ENCODE measurements at places on chromosomes 1 and 21.

- no peak for DNase-seq
Measured at GRCh38 chr1:62181532-62181931, 13.1 kb upstream of the L1TD1 start.

DNA sequence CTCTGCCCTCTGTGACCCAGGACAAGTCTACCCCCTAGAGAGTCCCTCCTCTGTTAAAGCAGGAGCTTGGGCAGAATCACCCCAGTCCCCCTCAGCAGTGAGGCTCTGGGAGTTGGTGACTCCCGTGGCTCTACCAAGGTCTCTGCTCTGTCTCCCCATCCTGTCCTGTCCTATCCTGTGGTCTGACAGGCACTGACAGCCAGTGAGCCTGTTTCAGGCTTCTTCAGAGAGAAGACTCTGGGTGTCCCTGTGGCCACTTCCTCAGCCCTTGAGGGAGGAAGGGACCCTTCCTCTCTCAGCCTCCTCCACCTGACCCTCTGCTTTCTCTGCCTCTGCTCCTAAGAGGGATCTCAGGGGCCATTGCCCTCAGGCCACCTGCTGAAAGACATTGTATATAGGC is 148.7 kb downstream of the FCRL5 start:
- DNase-seq = no peak

GRCh38 chr1:155171836-155172731 is 1.0 kb downstream of the KRTCAP2 start:
- DNase-seq = no peak

DNA sequence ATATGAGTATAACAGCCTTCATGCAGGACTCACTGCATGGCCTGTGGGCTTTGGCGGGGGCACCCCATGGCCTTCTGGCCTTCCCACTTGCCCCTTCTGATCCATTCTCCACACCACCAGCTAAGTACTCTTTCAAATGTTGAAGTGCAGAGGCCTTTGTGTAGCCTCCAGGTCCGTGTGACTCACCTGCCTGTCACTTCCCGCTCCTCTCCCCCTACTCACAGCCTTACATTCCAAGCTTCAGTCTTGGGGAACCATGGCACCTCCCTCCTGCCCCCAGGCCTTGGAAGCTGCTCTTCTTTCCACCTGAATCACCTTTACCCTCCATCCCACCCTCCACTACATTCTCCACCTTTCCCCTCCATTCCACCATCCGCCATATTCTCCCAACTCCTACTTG is 69.6 kb downstream of the PGM1 start:
- DNase-seq = no peak

DNA sequence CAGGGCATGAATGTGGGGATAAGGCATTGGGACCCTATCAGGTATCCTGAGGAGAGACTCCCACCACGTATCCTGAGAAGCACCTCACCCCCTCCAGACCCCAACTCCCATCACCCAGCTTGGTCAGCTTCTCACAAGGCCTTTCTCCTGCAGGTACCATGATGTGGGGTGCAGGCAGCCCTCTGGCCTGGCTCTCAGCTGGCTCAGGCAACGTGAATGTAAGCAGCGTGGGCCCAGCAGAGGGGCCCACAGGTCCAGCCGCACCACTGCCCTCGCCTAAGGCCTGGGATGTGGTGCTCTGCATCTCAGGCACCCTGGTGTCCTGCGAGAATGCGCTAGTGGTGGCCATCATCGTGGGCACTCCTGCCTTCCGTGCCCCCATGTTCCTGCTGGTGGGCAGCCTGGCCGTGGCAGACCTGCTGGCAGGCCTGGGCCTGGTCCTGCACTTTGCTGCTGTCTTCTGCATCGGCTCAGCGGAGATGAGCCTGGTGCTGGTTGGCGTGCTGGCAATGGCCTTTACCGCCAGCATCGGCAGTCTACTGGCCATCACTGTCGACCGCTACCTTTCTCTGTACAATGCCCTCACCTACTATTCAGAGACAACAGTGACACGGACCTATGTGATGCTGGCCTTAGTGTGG is 1.3 kb downstream of the GPR3 start:
- DNase-seq = no peak

- DNase-seq = no peak
Measured at GRCh38 chr21:37552496-37553029, 186.0 kb downstream of the DYRK1A start.

- DNase-seq = no peak
Measured at GRCh38 chr1:44847845-44848244, 4.8 kb upstream of the PTCH2 start.

DNA sequence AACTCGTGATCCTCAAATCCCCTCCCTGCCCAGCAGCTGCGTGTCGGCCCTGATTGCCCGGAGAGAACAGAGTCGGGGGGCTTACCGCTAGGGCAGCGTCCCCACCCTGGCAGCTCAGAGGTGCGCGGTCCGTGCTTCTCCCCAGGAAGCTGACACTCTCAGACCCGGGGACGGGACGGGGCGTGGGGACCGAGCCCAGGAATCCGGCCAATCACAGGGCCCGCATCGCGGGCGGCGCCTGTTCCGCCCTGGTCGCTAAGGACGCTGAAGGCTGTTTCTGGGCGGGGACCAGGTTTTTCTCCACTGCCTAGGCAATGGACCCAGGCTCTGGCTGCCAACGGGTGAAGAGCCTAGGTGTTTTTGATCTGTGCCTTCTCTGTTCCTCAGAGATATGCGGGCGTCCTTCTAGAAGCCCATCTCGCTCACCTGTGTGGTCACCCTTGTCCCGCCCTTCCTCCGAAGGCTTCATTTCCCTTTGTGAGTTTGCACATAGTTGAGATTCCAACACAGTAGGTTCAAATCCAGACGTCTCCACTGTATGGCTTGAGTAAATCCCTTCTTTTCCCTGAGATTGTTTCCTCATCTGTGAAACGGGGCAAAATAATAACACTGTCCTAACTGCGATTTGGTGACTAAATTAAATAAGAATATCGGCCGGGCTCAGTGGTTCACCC is at the start of gene C1orf87:
Gene C1orf87 (minus strand): TSS at position 166 of the 674 bp plus-strand sequence. CDS start 1,127 bp downstream, outside the sequence.
- DNase-seq = no peak

GRCh38 chr1:59625384-59625783 is 189.4 kb upstream of the HOOK1 start:
- DNase-seq = no peak

DNA sequence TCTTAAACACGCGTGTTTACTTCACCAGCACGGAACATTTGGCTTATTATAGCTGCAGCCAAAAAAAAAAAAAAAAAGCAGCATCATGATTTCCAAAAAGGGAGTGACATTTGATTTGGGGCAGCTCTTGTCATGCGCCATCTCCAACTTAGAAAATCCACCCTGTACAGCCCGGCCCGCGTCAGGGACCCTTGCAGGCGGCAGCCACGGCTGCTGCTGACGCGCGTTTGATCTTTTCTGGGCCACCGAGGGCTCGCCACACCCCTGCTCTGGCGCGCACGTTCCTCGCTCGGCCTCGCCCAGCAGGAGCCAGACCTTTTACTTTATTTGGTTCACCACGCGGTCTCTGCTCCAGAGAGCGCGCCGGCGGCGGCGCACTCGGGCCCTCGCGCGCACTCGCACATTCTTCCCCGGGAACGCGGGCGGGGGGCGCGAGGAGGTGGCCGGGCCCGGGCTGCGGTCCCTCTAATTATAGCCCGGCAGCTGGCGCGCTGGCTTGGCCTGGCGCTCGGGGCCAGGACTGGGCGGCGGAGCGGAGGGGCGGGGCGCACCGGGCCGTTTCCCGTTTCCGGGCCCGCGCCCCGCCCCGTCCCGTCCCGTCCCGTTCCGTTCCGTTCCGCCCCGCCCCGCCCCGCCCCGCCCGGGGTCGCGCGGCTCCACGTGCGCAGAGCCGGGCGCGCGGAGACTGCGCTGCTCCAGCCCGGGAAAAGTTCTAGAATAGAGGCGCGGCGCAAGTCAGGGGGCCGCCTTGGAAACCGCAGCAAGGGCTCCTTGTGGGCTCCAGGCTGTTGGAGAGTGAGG is 10.2 kb downstream of the IRF2BP2 start:
- DNase-seq = no peak

GRCh38 chr1:156899956-156900718 is 6.6 kb downstream of the PEAR1 start:
- no peak for DNase-seq

- DNase-seq = no peak
Measured at GRCh38 chr1:162351246-162351842, 25.3 kb downstream of the SPATA46 start.

GRCh38 chr1:76021846-76022245 is 52.7 kb upstream of the ST6GALNAC3 start:
- DNase-seq = no peak

DNA sequence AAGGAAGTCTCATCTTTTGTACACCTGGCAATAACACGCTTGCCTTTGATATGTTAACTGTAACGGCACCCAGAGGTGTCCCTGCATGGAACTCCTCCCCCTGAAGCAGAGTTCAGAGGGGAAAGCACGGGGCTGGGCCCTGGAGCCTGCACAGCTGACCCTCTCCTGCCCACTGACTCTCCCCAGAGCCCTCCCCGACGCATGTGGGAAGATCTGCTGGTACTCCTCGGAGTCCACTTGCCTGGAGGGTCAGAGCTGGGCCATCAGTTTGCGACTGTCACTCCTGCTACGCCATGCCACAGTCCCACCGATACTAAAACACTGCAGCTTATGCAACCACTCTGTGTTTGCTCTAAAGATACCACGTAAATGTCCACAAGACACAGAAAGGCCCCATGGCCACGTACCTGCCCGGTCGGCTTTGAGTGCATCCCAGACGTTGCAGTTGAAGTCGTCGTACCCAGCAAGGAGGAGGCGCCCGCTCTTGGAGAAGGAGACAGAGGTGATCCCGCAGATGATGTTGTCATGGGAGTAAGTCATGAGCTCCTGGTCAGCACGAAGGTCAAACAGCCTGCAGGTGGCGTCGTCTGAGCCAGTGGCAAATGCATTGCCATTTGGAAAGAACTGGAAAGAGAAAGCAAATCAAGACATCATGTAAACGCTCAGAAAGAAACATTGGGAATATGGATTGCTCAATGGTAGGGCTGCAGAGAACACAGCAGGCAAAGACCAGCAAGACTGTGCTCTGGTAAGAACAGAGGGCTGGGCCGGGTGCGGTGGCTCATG is 10.6 kb upstream of the NADK start:
- DNase-seq = no peak

DNA sequence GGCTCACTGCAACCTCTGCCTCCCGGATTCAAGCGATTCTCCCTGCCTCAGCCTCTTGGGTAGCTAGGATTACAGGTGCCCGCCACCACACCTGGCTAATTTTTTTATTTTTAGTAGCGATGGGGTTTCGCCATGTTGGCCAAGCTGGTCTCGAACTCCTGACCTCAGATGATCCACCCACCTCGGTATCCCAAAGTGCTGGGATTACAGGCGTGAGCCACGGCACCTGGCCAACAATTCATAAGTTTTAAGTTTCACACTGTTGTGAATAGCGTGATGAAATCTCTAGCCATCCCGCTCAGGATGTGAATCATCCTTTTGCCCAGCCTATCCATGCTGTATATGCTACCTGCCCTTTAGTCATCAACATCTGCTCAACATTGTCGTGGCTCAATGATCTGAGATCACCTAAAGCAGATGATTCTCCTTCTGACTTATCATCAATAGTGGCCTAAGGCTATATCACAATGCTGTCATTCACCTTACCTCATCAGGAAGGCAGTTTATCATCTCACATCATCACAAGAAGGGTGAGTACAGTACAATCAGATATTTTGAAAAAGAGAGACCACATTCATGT is 2.6 kb downstream of the PFDN2 start:
- no peak for DNase-seq

GRCh38 chr1:234040446-234041317 is 136.2 kb downstream of the SLC35F3 start:
- DNase-seq = no peak

- no peak for DNase-seq
Measured at GRCh38 chr1:90795431-90795830, 78.3 kb upstream of the BARHL2 start.

- no peak for DNase-seq
Measured at GRCh38 chr21:44926331-44927101, 5.8 kb upstream of the ITGB2 start.

DNA sequence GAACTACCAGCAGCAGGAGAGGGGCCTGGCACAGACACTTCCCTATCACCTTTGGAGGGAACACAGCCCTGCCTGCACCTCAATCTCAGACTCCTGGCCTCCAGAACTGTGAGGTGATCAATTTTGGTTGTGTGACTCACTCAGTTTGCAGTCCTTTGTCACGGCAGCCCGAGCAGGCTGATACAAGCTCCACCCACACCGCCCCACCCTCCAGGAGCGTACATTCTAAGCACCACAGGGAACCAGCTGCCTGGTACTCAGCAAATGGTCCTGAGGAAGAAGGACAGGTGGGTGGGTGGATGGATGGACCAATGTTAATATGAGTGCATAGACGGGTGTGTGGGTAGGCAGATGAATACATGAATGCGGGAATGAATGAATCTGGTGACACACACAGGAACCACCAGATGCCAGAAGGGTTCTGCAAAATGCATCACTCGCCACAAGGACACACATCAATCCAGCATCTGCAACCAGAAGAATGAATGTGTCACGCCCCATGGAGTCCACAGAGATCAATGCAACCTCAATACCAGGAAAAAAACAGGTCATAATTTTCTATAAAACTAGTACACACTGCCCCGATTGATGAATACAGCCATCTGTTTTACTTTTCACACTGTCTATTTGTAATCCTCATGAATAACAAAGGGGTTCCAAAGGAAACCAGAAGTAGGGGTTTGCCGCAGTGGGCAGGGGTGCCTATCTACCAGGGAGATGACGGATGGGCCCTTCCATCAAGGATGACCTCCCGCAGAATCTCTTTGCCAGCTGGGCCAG is 284.5 kb downstream of the NPHP4 start:
- no peak for DNase-seq

- DNase-seq = no peak
Measured at GRCh38 chr1:160159846-160160245, 8.4 kb downstream of the ATP1A4 start.

DNA sequence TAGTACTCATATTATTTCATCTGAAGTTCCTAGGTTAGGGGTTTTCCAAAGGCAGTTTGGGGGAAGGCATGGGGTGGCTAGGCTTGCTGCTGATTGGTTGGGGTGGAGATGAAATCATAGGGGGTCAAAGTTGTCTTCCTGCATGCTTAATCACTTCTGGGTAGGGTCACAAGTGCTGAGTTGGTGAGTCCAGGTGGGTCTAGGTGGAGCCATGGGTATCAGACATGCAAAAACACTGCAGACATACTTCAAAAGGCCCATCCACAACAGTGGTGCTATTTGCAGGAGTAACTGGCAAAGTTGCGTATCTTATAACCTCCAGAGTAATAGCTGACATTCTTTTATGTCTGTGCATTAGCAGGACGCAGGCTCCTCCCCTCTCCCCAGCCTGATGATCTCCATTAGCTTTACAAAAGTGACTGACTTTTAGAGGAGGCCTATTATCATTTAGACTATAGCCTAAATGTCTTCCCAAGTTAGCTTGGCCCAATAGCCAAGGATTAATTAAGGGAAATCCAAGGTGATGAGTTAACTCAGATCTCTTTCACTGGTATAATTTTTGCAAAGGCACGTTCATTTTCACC is 374.4 kb upstream of the PRMT6 start:
- no peak for DNase-seq

GRCh38 chr1:246954126-246954525 is 22.4 kb upstream of the AHCTF1 start:
- DNase-seq = no peak

DNA sequence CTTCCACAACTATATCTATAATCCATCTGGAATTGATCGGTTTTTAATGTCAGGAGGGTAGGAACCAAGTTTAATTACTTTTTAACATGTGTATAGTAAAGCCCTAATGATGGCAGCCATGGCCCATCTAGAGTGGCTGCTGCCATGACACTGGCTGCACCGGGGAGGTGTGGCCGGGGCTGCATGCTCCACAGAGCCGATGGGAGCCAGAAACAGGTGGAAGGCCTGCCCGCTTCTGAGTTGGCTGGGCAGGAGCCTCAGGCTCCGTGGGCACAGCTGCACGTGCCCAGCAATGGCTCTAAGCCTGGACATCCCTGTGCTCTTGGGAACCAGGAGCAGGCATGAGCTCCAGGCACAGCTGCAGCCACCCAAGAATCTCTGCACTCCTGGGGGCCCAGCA is 73.0 kb downstream of the GBP6 start:
- DNase-seq = no peak
